ENCODE measurements at places on chromosomes 13 and 19. TPM values are rescaled to one million over a fixed set of nuclear protein-coding genes. Genes with fewer than 3 reads are reported as not detected.

- DNase-seq: no peak
These were observed 322.5 kb upstream of the ZNF507 start for GRCh38 chr19:32022731-32023563.

- no peak for DNase-seq
These were observed 38.2 kb downstream of the IGFL2 start for GRCh38 chr19:46186101-46186716.

GRCh38 chr13:77339408-77339807 is 12.5 kb upstream of the MYCBP2 start:
- no peak for DNase-seq

DNA sequence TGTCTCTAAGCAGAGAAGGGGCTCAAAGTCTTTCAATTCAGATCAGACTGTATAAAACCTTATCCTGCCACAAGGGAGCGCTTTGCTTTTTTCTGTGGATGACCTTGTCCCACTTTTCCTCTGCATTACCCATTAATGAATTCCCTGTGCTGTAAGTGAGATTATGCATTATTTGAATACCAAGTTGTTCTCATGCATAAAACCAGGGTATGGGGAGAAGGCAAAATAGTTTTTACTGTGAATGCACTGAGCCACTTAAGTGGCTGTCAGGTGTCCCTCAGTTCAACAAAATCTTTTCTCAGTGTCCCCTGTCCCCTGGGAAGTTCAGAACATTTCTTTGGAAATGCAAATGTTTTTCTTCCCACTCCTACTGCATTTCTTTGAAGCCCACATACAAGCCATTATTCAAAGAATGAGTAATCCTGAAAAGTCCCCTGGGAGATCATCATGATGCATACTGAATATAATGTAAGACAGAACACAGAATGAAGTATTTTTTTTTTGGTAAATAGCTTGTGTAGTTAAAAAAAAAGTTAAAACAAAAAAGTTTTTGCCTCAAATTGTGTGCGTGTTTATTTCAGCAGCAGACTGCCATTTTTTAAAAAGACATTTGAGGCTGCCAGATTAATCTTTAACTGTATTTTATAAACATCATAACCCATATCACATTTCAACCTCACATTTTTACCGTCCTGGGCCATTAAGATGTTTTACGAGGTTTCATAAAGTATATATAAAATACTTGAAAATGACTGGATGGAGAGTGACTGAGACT is 506.7 kb upstream of the PCDH9 start:
- no peak for DNase-seq

GRCh38 chr19:1370579-1371361 is 12.9 kb upstream of the NDUFS7 start:
- DNase-seq: no peak

DNA sequence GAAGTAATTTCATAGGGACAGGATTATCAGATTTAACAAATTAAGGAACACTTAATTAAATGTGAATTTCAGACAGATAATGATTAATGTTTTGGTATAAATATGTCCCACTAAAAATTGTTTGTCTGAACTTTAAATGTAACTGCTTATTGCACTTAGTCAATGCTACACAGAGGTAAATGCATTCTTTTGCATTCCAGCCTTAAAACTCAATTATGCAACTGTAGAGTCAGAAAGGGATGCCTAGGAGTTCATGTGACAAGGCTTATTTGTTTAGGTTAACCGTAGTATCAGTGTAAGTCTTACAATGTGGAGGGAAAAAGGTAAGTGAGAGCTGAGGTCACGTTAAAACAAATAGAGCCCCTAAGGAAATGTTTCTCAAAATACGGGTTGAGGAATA is 347.2 kb upstream of the ARGLU1 start:
- DNase-seq: no peak

- no peak for DNase-seq
These were observed 24.1 kb downstream of the ARHGEF18 start for GRCh38 chr19:7372810-7373209.

GRCh38 chr13:49560270-49561061 is 24.9 kb downstream of the RCBTB1 start:
- no peak for DNase-seq

GRCh38 chr13:109226631-109227030 is 559.8 kb downstream of the IRS2 start:
- DNase-seq: no peak

- DNase-seq: no peak
These were observed 195.6 kb downstream of the GPC5 start for GRCh38 chr13:91594061-91594460.

- DNase-seq: no peak
These were observed 47.2 kb downstream of the MYO16 start for GRCh38 chr13:108676620-108677019.

DNA sequence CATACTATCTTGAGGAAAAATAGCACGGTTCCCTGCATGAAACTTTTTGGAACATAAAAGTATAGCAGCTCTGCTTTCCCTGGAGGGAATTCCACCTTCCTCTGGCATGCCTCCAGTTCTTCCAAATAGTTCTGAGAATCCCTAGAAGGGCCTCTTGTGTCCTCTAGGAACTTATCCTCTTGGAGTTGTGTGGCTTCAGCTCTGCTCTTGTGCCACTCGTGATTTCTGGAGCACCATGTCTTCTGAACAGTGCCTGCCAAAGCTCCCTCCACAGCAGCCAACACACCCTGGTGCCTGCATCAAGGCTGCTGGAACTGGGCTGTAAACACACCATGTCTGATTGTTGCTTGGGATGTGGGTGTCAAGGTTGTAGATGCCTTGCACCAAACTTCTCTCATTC is 65.7 kb upstream of the FLT1 start:
- no peak for DNase-seq

DNA sequence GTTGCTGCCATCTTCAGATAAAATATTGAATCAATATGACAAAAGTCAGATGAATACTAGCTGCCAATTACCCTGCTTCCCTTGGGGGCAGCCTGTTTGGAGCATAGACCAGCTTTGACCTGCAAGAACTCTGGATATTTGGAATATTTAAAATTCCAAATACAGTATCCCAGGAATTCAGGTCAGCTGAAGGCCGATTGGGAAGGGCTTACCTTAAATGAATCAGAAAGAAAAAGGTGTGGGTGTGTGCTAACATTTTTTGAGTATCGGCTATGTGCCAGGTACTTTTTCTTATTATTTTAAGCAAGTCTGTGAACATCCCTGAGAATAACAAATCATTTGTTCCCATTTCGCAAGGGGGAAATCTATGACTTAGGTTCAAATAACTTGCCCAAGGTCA is 1.8 kb upstream of the RUBCNL start:
- no peak for DNase-seq

DNA sequence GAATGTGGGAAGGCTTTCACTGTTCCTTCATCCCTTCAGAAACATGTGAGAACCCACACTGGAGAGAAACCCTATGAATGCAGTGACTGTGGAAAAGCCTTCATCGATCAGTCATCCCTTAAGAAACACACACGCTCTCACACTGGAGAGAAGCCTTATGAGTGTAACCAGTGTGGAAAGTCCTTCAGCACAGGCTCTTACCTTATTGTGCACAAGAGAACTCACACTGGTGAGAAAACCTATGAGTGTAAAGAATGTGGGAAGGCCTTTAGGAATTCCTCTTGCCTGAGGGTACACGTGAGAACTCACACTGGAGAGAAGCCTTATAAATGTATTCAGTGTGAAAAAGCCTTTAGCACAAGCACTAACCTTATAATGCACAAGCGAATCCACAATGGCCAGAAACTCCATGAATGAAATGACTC is 18.6 kb downstream of the ZNF177 start:
- DNase-seq: no peak

DNA sequence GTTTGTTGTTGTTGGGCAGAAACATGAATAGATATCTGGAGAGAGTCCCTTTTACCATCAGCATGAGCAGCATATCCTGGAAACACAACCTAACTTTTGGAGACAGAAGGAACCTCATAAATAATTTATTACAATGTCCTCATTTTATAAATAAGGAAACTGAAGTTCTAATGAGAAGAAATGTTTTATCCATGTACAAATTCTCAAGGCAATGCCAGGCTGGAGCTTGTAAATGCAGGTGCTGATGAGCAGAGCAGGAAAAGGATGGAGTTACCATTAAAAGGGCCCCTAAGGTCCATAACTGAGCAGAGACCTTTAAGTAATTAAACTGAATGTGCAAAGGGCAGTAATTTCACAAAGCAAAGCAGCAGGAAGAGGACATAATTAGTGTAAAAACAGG is 17.3 kb downstream of the LCP1 start:
- no peak for DNase-seq

GRCh38 chr19:22472180-22472637 is 50.1 kb upstream of the ZNF98 start:
- no peak for DNase-seq

GRCh38 chr13:30346789-30347167 is 39.4 kb upstream of the KATNAL1 start:
- no peak for DNase-seq

GRCh38 chr13:82847595-82847994 is 1034.7 kb downstream of the SLITRK1 start:
- DNase-seq: no peak

DNA sequence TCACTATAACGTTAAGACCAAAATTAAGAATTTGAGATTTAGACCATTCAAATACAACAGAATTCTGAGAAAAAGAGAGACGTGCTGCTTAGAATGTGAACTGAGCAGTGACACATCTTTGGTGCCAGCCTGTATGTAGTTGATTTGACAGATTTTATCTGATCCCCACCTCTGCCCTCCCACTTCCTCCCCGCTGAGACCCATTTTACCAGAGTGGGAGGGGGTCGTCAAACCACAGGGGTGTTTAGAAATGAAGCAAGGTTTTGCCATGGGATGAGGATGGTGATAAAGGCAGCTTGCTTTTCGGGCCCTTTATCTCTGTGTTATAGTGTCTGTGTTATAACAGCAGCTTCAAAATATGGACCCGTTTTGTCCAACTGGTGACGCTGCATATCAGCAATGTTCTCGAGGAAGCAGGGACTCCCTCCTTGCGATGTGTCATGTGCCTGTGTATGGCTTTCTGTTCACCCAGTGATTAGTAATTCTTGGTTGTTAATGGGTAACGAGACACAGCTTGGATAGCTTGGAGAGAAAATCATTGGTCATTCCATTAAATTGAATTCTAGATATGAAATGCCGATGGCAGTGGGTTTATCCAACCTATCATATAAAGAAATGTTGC is 125.0 kb downstream of the HS6ST3 start:
- no peak for DNase-seq

DNA sequence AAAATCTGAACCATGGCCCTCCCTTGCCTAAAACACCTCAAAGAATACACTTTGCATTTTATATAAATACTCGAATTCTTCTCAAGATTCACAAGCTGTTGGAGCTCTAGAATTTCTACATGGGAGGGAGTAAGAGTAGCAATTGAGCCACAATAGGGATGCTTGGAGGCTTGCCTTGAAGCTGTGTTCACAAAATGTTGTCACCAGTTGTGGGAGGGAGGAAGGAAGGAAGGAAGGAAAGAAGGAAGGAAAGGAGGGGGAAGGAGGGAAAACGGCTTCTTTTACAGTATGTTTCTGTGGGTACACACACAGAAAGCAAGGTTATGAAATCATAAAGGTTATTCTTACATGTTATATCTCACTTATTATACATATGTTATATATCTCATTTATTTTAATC is 128.6 kb upstream of the PEG3 start:
- DNase-seq: no peak

DNA sequence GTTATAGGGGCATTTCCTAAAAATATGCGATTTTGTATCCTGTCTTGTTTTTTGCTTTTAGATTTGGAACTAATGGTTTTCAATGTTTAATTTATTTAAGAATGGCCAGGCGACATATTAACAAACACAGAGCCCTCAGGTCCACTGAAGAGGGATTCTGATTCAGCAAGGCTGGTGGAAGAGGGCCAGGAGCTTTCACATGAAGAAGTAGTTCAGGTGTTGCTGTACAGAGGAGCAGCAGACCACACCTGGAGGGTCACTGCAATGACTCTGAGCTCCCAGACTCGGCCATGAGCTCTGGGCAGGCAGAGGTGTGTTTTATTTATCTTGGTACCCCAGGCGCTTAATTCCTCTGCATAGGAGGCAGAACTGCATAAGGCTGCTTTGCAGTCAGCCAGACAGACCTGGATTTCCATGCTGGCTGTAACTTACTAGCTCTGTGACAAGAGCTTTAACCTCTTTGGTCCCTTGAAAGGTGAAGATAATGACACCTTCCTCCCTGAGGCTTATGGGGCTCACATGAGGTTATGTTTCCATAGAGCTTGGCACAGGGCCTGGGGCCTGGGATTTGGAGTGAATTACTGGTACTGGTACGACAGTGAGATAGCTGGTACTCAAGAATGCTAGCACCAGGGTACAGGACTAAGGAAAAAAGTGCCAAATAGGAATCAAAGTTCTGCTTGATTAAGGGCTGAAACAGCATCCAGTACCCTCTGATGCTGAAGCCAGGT is 184.7 kb downstream of the OXGR1 start:
- DNase-seq: no peak

GRCh38 chr19:30785458-30786137 is 413.4 kb downstream of the ZNF536 start:
- no peak for DNase-seq

DNA sequence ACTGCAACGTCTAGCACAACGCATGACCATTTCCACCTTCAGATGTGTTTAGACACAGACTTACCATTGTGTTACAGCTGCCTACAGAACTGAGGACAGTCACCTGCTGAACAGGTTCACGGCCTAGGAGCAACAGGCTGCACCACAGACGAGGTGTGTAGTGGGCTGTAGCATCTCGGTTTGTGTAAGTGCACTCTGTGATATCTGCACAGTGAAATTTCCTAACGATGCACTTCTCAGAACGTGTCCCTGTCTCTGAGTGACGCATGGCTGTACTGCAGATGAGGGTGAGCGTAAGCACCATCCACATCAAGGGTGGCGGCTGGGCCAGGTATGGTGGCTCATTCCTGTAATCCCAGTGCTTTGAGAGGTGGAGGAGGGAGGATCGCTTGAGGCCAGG is 15.2 kb downstream of the DCUN1D2 start:
- no peak for DNase-seq

DNA sequence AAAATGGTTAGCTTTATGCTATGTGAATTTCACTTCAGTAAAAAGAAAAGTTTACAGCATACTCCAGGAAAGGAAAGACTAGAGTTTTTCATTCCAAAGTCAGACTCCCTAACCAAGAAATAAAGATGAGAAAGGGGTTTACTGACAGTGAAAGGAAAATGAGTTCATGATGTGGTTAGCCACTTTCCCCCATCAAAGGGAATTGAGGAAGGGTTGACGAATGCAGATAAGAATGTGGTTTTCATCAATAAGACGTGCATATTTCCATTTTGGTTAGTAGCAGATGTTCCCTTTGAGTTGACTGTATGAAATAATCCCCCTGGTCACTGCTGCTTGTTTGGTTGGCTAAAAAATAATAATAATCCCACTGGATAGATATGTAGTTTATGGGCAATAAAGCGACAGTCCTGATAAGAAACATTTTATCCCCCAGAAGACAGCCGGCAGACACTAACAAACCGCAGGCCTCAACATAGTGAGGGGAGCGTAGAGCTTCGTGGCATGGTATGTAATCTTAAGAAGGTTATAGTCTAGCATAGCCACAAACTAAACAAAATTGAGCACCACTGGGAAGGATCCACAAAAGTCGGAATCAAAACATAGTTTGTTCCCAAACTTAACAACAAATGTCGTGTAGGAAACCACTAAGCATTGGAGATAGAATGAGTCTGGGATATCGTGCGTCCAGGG is 114.8 kb downstream of the COL4A2 start:
- DNase-seq: no peak

ELANE gene
- total RNA-seq: not detected

TEX29 gene
- total RNA-seq: 0.64 TPM

PLPP2 gene
- 0.77 TPM for total RNA-seq

PROZ gene
- total RNA-seq: not detected

TRPM4 gene
- 9.5 TPM for total RNA-seq

SIGLEC8 gene
- 0.14 TPM for total RNA-seq

ITM2B gene
- total RNA-seq: 187 TPM

ATP8A2 gene
- 0.02 TPM for total RNA-seq

CLDN10 gene
- total RNA-seq: 0.17 TPM

C19orf33 gene
- not detected for total RNA-seq

NCR1 gene
- not detected for total RNA-seq

Data from psoas muscle (tissue), 8 donors.